Left lung (tissue), 14 donors: ENCODE measurements at places on chromosomes 2 and 18. TPM values are rescaled to one million over a fixed set of nuclear protein-coding genes. Genes with fewer than 3 reads are reported as not detected.
A peak's percentile ranks its signal among the peaks of the same experiment; 100 is the strongest.

Gene RAX
- total RNA-seq = not detected

GRCh38 chr18:32208023-32208422, 18.2 kb downstream of the MEP1B start:
- DNase-seq = no peak

- peak; percentile 28 for DNase-seq
Measured at GRCh38 chr2:181457741-181458425, 697 bp downstream of the ITGA4 start.

DNA sequence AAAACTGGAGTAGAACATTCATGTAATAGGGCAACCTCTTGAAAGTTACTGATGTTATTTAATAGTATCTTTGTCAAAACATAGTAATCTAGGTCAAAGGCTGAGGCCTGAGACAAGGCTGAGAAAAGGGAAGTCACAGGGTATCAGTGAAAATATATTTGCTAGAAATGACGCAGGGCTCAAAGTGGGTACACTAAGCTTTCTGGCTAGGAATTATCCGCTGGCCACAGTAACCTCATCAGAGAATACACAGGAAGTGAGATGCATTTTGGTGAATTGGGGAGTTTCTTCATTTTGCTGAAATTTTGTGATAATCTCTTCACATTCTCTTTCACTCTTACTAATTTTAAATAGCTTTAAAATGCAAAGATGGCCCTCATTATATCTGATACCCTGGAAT, 206.8 kb downstream of the OTX1 start:
- DNase-seq = no peak
